ENCODE measurements at places on chromosomes 13 and 19.

- peak; percentile 83 for DNase-seq
Observed at GRCh38 chr19:49361438-49362047, 673 bp downstream of the TEAD2 start.

DNA sequence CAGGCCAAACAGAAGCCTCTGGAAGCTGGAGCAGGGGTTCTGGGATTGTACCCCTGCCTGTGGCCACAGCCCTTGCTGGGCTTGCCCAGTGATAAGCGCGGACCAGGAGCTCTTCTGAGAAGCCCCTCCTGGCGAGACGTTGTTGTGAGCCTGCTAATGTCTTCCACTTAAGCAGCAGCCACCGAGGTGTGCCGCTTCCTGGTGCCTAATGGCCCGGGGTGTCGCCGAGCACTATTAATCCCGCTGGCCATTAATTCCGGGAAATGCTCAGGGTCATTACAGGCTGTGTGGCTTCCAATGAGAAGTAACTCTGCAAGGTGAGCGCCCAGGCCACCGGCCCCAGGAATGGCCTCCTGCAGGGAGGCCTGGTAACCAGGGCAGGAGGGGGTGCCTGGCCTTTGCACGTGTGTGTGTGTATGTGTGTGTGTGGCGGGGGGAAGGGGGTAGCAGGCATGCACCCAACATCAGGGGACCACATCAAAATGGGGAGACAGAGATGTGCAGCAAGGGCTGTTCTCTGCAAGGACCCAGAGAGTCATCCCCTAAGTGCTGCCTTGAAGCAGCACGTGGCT, 175.0 kb downstream of the URI1 start:
- DNase-seq = peak; percentile 45

DNA sequence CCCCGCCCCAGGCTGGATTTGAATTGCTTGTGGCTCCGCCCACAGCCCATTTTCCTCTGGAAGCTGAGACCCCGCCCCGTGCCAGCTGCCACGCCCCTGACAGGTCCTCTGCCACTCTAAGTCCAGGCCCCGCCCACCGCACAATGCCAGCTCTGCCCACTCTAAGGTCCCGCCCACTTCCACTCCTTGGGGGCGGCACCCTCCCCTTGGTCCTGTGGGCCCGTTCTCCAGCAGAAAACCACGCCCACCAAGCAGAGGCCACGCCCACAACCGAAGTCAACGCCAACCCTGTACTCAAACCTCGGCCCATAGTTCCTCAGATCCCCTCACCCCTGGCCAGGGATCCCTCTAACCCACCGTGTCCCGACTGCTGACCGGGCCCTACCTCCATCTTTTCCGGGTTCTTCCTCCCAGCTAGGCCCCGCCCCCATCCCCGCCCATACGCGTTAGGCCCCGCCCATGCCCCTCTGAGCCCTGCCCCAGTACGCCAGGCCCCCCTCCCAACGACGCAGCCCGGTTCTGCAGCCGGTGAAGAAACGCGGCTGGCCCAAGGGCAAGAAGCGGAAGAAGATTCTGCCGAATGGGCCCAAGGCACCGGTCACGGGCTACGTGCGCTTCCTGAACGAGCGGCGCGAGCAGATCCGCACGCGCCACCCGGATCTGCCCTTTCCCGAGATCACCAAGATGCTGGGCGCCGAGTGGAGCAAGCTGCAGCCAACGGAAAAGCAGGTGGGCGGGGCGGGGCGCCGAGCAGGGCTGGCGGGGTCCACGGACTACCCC, 1.3 kb downstream of the HMG20B start:
- peak; percentile 94 for DNase-seq

DNA sequence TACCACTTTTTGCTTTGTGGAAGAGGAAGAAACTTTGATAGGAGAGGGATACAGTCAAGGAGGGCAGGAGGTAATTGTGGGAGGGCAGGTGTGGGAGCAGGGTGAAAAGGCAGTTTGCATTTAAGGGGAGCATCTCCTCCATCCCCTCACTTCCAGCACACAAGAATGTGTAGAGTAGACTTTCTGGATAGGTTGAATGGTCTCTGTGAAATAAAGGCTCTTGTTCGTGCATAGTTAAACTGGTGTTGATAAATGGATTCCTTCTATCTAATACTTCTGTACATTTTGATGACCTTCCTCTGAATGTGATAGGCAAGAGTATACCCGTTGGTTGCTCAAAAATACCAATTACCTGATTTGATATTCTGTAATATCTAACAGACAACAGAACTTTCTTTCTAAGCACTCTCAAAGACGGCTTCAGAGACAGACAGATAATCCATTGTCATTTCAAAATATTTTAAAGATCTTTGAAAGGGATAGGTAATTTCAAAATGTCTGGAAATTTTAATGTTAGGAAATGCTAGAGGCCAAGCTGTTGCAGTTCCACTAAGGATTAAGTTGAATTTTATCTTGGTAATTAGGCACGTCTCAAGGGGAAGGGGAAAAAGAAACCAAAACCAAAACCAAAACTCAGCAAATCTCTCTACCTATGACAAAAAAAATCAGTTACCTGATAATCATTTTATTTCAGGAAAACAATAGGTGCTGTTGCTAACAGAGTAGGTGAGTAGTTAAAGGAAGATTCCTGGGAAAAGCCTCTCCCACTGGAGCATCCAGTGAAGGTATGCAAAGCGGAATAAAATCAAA, 302.6 kb downstream of the COG6 start:
- no peak for DNase-seq

GRCh38 chr13:114311908-114312307, 2.4 kb upstream of the CHAMP1 start:
- no peak for DNase-seq

DNA sequence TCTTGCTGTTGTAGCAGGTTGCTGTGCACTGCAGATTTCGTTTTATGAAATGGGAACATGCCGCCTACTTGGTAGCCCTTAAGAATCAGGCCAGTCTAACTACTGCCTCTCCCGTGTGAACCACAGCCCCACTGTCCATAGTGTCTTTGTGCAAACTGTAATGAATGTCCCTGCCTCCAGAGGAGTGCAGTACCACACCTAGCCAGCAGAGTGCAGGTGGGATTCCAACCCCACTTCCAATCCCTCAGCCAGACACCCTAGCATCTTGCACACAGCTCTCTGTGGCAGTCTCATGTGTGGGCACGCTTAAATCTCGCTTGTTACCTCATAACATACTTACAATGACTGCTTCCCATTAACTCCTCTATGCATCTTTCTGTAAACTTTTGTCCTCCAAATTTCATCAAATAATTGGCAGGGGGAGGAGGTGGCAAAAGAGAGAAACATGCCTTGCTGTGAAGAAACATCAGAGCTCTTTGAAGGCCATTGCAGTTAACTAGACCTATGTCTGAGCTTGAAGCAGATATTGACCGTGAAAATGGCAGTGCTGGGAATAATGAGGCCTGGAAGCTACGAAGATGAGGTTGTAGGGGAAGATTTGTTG, 47.2 kb downstream of the ZAR1L start:
- DNase-seq = no peak

DNA sequence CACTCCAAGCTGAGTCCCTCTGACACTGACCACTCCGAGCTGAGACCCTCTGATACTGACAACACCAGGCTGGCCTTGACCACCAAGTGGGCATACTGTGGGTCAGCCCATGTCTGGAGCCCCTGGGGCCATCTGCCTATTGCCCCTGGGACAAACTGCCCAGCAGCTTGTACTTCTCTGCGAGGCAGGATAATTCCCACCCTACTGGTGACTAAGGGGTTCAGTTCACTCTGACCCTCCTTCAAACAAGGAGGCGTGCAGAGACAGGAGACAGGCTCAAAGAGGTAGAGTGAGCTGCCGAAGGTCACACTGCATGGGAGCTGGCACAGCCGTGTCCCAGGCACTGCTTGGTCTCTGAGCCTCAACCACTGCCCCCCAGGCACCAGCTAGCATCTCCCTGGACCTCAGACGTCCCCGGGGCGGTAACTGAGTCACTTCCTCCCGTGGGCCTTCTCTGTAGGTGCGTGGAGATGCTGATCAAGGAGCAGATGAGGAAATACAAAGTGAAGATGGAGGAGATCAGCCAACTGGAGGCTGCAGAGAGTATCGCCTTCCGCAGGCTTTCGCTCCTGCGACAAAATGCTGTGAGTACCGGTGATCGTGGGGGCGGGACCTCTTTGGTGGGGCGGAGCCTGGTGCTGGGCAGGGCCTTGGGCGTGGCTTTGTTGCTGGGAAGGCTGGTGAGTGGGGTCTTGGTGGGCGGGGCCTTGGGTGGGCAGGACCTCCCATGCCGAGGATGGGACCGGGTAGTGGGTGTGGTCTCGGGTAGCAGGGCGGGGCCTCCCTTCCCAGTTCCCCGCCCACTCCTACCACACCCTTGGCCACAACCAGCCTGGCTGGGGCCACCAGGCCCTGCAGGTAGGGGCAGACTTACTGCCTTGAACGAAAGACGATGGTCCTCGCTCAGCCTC, 5.8 kb upstream of the USE1 start:
- peak; percentile 91 for DNase-seq

DNA sequence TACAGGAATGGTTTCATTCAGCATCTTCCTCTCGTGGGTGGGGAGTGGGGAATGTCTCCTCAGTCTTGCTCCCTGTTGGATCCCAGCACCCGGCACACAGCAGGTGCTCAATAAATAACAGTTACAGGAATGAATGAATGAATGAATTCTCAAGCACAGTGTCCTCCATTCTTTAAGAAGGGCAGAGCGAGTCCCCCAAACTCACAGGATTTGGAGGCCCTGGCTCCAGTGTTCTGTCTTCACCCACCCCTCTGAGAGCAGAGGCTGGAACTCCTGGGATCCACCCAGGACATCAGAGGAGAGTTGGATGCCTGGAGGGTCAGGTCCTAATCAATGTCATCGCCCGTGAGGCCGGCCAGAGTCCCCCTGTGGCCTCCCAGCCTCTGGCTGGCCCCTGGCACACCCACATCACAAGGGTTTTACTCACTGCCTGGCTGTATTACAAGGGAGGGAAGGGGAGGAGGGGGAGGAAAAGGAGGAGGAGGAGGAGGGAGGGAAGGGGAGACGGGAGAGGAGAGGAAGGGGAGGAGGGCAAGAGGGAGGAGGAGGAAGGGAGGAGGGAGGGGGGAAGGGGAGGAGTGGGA, 8.7 kb upstream of the CREB3L3 start:
- DNase-seq = no peak

GRCh38 chr19:8592231-8593009, 15.2 kb upstream of the MYO1F start:
- DNase-seq = peak; percentile 100

- no peak for DNase-seq
Observed at GRCh38 chr19:3866910-3867638, 1.8 kb downstream of the ZFR2 start.

GRCh38 chr13:30341815-30342570, 34.6 kb upstream of the KATNAL1 start:
- no peak for DNase-seq

- no peak for DNase-seq
Observed at GRCh38 chr13:24652359-24652758, 27.8 kb upstream of the ATP12A start.

- DNase-seq = peak; percentile 76
Observed at GRCh38 chr13:36432106-36432544, at the start of gene CCNA1. TSS of gene CCNA1 (plus strand) at chr13:36432495. CDS start at chr13:36433057, 562 bp downstream.

GRCh38 chr19:6062961-6063575, 47.2 kb downstream of the RFX2 start:
- DNase-seq = no peak

GRCh38 chr13:20093951-20094350, 66.9 kb downstream of the GJA3 start:
- no peak for DNase-seq

DNA sequence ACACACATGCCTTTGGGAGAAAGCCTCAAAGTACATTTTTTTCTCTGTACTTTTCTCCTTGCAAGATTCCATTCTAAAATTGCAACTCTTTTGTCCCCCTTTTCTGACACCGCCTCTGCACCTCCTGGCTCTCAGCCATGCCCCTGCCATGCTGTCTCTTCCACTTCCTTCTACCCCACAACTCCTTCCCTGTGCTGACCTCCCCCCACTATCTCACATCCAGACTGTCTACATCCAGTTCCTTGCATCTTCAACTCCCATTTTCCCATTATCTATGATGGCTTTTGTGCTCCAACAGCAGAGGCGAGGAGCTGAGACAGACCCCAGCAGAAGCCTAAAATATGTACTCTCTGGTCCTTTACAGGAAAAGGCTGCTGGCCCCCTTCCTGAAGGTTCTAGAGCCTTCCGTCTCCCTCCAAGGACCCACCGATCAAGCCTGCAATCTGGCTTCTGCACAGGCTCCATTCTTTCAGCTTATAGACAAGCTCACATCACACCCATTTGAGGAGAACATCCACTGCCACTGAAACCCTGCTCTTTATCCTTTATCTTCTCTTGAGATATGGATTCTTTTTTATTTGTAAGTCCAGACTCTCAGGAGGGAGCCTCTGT, 50.2 kb downstream of the RFX2 start:
- DNase-seq = no peak

DNA sequence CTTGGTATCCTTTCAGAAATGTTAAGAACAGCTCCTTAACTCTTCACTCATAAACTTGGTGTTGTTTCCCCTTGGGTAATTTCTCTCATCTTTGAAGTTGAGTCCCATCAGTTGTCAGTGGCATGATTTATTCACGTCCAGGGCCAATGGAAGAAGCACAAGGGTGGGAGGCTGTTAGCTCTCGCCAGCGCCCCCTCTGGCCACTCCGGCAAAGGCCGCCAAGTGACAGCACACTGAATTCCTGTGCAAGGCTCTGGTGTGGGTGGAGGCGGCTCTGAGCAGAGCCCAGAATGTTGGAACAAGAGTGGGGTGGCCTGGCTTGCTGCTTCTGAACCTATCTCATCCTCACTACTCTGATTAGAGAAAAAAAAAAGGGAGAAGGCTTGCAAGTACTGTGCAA, 13.1 kb upstream of the MEDAG start:
- DNase-seq = peak; percentile 75

DNA sequence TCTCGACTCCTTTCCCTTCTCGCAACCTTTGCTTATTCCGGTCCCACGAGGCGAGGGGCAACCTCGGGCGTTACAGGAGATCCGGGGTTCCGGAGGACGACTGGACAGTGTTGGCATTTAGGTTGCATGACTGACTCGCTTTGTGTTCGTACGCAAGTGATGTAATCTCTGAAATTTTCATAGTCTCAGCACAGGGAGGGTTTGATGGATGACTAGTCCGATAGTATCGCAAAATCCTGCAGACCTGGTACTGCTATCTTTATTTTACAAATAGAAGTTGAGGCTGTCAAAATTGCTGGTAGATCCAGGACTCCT, 342 bp downstream of the DDX49 start:
- DNase-seq = no peak

- DNase-seq = no peak
Observed at GRCh38 chr13:56902276-56902675, 238.4 kb upstream of the PRR20A start.

- DNase-seq = no peak
Observed at GRCh38 chr19:1110809-1111640, 7.2 kb downstream of the GPX4 start.

GRCh38 chr13:27338816-27339215, 68.2 kb downstream of the RASL11A start:
- DNase-seq = no peak

- no peak for DNase-seq
Observed at GRCh38 chr13:32897296-32897695, 118.9 kb upstream of the KL start.

- no peak for DNase-seq
Observed at GRCh38 chr19:3225677-3226093, 1.2 kb downstream of the CELF5 start.

GRCh38 chr13:109140479-109141349, 511.3 kb downstream of the MYO16 start:
- no peak for DNase-seq

- DNase-seq = no peak
Observed at GRCh38 chr13:75461314-75461713, 20.7 kb downstream of the TBC1D4 start.

GRCh38 chr19:41427647-41428480, 690 bp upstream of the B3GNT8 start:
- DNase-seq = peak; percentile 30

- no peak for DNase-seq
Observed at GRCh38 chr13:31797154-31797775, 57.9 kb downstream of the RXFP2 start.

- no peak for DNase-seq
Observed at GRCh38 chr13:48299591-48299990, 4.0 kb upstream of the RB1 start.

Measured in nephron progenitor cell (in vitro differentiated cells).